ENCODE measurements at places on chromosomes 1 and 21.

DNA sequence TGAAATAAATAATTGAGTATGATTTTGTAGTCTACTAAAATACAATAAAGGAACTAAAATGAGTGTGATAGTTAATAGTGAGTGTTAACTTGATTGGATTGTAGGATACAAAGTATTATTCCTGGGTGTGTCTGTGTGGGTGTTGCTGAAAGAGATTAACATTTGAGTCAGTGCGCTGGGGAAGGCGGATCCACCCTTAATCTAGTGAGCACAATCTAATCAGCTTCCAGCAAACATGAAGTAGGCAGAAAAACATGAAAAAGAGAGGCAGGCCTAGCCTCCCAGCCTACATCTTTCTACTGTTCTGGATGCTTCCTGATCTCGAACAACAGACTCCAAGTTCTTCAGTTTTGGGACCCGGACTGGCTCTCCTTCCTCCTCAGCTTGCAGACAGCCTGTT is 1716.6 kb downstream of the MRPL39 start:
- DNase-seq = no peak

GRCh38 chr1:154845174-154845573 is 24.9 kb downstream of the KCNN3 start:
- DNase-seq = no peak

DNA sequence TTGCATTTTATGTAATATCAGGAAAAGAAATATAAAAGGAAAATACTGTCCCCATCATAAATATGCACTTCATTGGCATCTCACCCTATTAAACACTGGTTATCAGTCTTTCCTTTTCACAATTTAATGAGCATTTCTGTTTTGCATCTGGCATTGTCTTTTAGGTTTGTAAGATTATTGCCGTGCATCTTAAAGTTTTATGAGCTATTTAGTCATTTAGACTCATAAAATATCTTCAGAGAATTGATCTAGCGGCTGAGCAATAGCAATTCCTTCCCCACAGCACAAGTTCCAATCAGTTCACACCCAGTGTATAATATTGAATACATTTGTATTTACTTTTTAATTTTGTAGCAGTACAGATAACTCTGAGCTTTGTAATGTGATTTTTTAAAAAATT is 112.3 kb upstream of the C1orf105 start:
- DNase-seq = no peak

DNA sequence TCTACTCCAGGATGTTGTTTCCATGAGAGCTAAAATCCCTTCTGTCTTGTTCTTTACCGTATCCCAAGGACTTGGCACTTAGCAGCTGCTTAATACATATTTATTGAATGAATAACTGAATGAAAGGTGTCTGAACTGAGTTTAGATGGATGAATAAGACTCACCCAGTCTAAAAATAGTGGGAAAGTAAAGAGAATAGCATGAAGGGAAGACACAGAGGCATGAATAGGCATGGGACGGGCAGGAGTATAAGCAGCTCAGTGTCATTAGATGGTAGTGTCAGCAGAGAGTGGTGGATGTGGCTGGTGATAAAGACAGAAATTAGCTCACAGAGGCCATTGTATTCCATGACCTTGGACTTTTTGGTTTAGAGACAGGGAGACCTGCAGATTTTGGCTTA is 9.2 kb downstream of the IL12RB2 start:
- DNase-seq = no peak

- peak; percentile 14 for DNase-seq
These were observed 6.4 kb downstream of the MAP3K6 start for GRCh38 chr1:27360159-27361043.

- DNase-seq = no peak
These were observed 205.2 kb downstream of the GRIK3 start for GRCh38 chr1:36829066-36829465.

GRCh38 chr1:42784547-42784945 is 245 bp upstream of the TMEM269 start:
- DNase-seq = no peak

DNA sequence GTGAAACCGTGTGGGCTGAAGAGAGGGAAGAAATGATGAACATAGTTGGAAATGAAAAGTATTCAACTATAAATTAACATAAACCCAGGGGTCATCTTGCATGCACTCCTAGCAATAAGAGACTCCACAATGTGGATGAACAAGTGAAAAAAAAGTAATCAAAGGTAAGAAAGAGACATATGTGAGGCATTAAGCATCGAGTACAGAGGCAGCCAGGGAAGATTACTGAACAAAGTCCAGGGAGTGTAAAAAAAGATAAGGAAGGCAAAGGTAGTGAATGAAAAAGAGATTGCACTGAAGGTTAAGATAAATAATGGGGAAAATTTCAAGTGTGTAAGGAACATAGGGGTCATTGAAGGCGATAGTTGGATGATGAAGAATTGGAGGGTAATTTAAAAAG is 330.8 kb upstream of the PROX1 start:
- DNase-seq = no peak

DNA sequence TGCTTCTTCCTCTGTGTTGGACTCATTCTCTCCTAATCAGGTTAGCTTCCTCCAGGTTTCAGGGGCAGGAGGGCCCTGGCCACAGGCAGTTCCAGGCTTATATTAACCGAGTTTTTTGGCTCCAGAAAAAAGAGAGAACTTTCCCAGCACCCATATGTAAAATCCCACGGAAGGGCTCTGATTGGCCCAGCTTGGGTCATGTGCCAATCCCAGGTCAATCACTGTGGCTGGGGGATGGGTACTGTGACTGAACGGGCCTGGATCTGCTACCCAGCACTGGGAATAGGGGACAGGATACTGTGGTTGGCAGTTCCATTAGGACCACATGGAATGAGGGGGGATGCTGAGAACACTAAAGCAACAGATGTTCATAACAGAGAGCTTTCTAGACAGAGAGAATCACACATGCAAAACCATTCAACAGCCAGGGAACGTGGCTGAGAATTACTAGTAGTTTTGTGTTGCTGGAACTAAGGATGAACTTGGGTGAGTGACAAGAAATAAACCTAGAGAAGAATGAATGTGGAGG is 51.1 kb upstream of the NEK2 start:
- DNase-seq = no peak

GRCh38 chr1:19426294-19427086 is 58.8 kb downstream of the CAPZB start:
- no peak for DNase-seq

DNA sequence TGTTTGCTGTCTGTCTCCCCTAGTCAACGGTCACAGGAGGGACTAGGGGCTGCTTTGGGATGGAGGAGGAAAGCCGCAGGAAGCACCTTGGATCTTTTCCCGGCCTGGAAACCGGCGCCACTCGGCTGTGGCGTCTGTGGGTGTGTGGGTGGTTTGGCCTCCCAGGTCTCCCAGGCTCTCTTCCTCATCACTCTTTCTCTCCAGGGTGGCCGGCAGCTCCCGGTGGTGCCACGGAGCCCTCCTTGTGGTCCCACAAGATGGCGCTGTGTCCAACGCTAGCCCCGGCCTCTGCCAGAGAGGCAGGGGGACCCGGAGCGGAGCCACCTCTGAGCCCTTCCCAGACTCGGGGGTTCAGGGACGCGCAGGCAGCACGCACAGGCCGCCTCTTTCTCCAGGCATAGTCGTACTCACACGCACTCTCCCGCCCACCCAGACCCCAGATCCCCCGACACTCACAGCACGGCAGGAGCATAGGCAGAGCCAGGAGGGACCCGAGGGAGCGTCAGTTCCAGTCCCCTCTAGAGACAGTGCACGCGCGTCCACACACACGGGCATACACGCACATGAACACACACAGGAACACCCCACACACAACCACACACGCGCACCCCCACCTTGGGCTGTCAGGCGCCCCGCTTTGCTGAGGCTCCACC is 31.2 kb downstream of the CDCP2 start:
- DNase-seq = peak; percentile 46

Measured in stimulated activated CD8-positive, alpha-beta memory T cell treated with anti-CD3 and anti-CD28 coated beads, Interleukin-2, amount 100 ng/mL, for 1 hour (primary cell).